CD8-positive, alpha-beta memory T cell (primary cell): ENCODE measurements at places on chromosomes 2 and 18. TPM values are rescaled to one million over a fixed set of nuclear protein-coding genes. Genes with fewer than 3 reads are reported as not detected.

The PPM1G gene
- total RNA-seq, result 189 TPM

The RNF144A gene
- 13.5 TPM for total RNA-seq

The GBX2 gene
- total RNA-seq, result not detected

The RGPD3 gene
- 0.04 TPM for total RNA-seq

DNA sequence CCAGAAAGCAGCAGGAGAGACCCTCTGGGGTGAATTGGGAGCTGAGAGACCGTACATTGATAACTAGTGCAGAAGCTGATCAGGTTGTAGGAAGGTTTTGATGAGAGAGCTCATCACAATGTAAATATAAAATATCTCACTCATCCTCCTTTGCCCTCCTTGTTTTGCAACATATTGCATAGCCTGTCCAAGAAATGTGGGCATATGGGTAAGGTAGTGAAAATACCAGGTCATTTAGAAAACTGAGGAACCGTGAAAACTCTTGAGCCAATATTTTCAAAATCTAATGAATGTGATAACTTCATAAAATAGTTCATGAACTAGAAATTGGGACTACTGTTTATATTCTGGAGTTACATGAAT lies 31.4 kb downstream of the C18orf54 start:
- no peak for DNase-seq

- no peak for DNase-seq
Measured at GRCh38 chr18:75226286-75226955, 15.8 kb downstream of the TSHZ1 start.

DNA sequence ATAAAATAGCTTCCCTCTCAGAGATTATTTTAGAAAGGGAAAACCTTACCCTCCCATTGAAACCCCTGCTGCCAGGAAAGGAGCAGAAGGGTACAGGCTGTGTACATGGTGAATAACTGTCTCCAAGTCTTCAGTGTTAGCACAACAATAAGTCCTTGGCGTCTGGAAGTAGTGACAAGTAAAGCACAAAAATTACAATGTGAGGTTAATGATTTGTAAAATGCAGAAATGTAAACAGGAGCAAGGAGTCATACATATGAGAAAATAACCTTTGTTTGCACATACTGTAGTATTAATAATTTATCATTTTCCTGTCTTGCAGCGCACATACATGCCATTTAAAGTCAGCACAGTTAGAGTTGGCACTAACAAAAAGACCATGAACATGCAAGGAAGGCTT lies 40.5 kb downstream of the ABHD3 start:
- no peak for DNase-seq

DNA sequence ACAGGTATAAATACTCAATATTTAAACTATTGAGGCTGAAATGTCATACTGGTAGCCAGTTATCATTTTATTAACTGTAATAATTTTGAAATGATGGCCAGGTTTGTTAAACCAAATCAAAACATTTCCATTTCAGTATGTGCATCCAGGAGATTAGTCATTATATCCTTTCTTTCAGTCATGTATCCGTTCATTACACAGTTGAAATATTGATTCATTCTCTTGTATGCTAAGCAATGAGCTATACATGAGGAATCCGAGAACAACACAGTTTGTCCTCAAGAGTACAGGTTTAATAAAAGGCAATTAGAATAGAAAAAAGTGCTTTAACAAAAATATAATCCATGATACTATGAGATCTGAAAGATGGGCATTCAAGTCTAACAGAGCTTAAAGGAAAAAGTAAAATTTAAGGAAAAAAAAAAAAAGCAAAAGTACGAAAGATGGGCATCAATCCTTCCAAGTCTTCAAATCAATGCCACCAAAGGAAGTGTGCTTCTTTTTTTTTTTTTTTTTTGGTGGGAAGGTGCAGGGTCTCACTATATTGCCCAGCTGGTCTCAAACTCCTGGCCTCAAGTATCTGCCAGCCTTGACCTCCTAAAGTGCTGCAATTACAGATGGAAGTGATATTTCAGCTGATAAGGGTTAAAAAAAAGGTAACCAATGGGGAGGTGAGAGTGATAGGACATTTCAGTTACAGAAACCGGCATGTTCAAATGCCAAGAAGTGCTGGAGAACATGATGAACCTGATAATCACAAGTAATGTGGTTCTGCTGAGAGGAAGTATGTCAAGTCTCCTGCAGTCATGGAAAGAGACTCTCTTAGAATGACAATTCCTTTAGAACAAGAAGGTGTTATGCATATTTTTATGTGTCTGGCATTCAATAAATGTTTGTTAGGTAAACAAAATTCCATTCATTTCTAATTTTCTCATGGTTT lies 35.8 kb downstream of the PUM2 start:
- no peak for DNase-seq

- no peak for DNase-seq
Measured at GRCh38 chr2:133138693-133139092, 429.6 kb downstream of the NCKAP5 start.

DNA sequence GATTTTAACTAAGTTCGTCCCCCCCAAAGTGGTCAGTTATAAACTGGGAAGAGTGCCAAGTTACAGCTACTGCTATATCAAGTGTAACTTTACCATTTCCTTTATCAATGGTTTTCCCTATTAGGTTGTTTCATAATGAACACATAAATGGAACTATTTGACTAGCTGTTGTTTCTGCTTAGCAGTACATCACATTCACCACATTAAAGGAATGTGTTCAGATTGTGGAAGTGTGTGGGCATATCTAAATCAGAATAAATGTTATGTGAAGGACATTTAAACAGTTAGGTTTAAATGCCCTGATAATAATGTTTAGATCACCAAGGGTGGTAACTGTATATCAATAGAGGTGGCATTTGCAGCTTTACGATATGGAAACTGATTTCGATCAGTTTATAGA lies 45.1 kb downstream of the SLC9A4 start:
- DNase-seq, result no peak

DNA sequence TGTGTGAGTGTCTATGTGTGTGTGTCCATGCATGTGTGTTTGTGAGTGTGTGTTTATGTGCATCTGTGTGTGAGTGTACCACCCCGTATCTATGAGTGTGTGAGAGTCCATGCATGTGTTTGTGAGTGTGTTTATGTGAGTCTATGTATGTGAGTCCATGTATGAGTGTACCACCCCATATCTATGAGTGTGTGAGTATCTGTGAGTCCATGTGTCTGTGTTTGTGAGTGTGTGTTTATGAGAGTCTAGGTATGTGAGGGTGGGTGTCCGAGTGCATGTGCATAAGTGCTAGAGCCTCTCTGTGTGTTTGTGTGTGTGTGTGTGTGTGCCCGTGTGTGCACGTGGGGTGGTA lies 86.0 kb upstream of the ATG16L1 start:
- no peak for DNase-seq

DNA sequence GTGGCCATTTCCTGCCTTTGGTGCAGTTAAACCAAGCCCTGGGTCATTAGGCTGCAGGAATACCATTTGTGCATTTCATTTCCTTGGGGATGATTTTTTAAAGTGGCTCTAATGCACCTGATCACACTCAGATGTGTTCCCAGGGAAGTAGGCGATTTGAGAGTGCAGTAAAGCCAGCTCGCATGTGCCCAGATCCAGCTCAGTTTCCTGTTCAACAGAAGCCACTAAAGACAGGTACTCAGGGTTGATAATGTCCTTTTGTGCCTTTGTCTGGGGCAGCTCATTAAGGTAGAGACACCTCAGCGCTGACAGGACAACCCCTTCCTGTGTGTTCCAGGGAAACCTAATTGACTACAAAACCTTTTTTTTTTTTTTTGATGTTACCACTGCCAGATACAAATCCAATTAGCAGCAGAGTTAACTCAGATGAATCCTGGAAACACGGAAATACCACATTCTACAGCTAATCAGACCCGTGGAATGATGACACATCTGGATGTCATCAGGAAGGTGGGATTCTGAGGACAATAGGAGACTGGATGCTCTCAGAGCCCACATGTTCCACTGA lies 15.2 kb upstream of the CHRNA1 start:
- DNase-seq, result no peak

DNA sequence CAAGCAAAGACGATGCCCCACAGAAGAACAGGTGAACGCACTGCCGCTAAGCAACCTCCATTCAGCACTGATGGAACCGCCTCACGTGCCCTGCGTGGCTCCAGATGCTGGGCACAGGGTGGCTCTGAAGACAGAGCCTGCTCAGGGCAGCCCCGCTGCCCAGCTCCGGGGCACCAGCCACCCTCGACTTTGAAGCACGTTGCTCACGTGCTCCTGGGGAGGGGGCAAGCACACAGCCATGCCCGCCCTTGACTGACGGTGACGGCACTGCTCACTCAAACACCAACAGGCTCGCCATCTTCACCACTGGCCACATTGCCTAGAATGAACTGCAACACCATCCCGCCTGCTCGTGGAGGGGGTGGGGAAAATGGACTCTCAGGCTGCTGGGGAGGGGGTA lies 251.3 kb downstream of the HDAC4 start:
- DNase-seq, result no peak

DNA sequence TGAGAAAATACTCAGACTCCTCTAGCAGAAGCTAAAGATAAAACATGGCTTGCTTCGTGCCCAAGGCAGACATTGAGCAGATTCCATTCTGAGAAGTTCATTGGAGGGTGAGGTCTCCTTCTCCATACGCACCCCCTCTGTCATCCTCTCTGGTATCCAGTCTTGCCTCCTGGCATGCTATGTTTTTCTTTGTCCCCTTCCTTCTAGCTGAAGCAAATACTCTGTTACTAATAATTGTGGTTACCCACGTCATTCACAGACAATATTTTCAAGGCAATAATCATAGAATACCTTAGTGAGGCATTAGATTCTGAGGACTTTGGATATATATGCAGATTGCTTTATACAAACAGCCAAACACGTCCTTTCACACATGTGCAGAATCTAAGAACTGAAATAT lies 66.2 kb upstream of the KLF7 start:
- DNase-seq, result no peak

DNA sequence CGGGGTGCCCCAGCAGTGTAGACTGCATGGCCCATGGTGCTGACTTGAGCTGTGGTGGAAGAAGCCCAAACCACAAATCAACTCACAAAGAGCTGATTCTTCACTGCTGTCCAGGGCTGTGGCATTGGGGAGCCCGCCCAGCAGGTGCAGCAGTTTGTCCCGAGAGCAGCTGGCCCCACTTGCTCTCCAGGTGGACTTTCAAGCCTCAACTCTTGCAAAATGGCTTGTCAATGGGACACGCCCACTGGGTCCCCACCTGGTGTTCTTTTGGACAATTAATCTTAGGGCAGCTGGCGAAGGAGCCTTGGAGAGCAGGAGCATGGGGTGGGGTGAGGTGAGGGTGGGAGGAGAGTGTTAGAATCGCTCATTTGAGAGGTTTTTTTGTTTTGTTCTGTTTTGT lies 117.9 kb downstream of the MYCN start:
- DNase-seq, result no peak

GRCh38 chr2:83900862-83901261 lies 558.2 kb downstream of the SUCLG1 start:
- DNase-seq, result no peak

DNA sequence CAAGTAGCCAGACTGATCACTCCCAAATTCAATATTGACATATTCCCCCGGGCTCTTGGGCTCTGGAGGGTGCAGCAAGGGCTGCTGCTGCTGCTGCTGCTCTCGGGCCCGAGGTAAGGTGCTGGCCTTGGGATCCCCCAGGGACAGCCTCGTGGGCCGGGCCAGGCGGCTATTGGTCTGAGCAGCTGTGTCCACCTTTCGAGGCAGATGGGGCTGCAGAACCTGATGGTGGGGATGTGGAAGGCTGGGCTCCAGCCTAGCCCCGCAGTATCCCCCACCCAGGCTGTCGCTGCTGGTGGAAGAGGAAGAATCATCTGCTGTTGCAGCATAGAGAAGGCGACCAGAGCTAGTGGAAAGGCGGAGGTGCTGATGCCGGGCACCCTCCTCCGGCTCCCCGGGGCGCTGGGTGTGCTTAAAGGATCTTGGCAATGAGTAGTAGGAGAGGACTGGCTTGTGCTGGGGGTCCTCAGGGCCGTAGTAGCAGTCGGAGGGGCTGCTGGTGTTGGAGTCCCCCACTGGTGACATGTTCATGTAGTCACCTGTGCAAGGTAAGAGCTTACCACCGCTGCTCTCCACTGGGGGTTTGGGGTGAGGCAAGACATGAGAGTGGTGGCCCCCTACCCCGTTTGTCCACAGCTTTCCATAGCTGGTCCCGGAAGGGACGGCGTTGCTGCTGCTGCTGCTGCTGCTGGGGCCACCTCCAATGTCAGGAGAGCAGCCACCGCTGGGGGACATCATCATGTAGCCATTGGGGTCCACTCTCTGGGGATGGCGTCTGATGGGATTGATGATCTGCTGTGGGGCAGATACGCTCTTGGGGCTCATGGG lies 3.4 kb downstream of the IRS1 start:
- no peak for DNase-seq

DNA sequence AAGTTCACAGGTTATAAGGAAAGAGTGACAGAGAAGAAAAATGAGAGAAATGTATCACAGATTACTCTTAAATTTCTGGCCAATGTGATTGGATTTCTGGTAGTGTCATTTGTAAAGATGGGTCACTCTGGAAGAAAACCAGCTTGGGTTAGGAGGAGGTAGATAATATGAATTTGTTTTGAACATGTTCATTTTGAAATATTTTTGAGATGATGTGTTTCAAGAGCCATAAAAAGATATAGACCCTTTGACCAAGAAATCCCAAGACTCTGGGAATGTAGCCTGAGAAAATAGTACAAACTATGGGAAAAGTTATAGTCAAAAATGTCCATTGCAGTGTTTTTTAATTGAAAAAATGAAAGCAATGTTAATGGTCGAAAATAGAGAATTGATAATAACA lies 70.7 kb downstream of the CALCRL start:
- no peak for DNase-seq

DNA sequence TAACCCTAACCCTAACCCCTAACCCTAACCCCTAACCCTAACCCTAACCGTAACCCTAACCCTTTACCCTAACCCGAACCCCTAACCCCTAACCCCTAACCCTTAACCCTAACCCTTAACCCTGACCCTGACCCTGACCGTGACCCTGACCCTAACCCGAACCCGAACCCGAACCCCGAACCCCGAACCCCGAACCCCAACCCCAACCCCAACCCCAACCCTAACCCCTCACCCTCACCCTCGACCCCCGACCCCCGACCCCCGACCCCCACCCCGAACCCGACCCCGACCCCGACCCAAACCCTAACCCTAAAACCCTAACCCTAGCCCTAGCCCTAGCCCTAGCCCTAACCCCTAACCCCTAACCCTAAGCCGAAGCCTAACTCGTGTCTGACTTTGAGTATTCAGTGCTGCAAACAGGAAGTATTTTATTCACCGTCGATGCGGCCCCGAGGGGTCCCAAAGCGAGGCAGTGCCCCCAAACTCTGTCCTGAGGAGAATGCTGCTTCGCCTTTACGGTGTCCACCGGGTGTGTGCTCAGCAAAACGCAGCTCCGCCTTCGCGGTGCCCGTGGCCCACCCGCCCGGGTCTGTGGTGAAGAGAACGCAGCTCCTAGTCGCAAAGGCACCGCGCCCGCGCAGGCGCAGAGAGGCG lies 36.0 kb downstream of the FAM110C start:
- no peak for DNase-seq

GRCh38 chr2:58916063-58916462 lies 674.9 kb upstream of the FANCL start:
- no peak for DNase-seq

- DNase-seq, result no peak
Measured at GRCh38 chr2:109607766-109608165, 6.0 kb downstream of the SEPTIN10 start.
